ENCODE measurements at places on chromosomes 4 and X.

DNA sequence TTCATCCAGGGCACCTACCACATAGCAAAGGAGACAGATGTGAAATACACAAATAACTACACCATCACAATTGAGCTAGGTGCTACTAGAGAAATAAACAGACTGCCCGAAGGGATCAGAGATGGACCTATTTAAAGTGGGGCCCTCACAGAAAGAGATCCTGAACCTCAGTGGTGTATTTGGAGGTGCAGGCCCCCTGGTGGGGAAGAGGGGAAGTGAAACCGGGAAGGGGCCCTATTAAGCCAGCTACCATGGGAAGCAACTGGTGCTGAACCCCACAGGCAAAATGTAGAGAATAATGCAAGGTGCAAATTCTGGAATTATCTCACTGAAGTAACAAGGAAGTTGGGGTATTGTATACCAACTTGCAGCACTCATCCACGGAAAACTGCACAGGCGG is 78.6 kb upstream of the FAM9A start:
- no peak for DNase-seq

DNA sequence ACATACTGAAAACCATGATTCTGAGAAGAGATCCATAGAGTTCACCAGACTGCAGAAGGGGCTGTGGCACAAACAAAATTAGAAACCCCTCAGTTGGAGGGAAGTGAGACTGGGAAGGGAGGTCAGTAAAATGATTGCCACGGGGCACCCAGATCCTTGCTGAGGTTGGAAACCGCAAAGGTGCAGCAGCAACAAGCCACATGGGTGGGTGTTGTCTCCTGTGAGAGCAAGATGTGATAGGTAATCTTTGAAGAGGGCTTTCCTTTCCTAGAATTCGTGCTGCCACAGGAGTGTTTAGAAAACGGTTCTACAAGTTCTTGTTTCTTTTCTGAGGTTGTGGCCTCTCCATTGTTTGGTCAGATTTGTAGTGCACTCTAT is 85.5 kb downstream of the NFKB1 start:
- no peak for DNase-seq

- DNase-seq, result no peak
These were observed 3.9 kb upstream of the EGFL6 start for GRCh38 chrX:13565511-13565910.

DNA sequence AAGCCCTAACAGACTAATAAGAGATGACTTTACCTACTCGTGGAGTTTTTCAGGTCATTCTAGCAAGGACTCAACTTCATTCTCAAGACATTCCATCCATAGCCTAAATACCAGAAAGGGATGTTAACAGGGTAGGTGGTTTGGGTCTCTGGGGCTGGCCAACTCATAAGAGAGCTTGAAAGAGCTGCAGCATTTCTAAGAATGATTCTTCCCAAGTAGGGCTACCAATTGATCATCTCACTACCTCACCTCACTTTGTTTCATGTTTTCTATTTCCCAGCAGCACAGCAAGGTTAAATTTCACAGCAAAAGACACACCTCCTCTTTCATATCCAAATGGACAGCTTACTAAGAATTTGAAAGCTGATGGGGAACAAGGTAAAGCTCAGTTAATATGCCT is 614.8 kb upstream of the DIPK2B start:
- no peak for DNase-seq

DNA sequence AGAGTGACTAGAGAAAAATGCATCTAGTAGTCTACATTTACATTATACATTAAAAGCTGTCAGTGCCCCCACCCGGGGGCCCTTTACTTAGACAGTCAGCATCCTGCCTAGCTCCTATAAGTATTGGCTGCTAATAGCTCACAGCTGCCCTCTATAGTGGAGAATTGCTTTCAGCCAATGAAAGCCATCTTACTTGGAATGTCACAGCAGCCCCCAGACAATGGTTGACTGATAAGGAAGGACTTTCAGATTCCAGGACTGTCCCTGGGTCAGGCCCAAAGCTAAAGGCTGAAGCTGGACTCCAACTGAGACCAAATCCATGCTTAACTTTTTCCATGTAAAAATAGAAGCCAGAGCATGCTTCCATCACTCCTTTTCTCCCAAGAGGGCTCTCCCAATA is 196.9 kb downstream of the ANKRD50 start:
- DNase-seq, result no peak

- DNase-seq, result no peak
These were observed 230.1 kb downstream of the OPHN1 start for GRCh38 chrX:68203211-68203610.

DNA sequence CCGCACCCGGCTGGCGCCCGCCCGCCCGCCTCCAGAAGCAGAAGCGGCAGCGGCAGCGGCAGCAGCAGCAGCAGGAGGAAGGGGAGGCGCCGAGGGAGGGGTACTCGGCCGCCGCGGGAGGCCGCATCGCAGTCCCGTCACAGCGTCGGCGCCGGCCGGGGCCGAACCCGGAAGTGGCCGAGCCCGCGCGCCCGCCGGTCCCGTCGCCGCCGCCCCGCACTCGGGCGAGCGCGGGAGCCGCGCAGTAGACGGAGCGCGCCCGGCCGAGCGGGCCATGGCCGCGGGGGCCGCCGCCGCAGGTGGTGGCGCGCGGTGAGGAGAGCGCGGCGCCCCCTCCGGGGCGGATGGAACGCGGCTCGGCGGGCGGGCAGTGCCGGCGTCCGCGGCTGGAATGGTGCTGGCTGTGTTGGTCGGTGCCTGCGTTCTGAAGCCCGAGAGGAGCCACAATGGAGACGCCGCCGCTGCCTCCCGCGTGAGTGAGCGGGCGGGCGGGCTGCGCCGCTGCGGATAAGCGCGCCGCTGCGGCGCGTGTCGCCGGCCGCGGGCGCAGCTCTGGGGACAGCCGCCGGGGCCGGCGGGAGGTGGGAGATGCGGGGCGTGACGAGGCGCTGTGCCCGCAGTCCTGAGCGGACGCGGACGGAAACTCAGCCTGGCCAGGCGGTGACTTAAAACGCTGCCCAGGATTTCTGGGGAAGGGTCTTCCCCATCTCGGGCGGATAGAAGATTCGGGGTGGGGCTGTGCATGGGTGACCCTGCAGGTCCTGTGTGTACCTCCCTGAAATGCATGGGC is at the start of gene KLHL2:
TSS of gene KLHL2 (plus strand) at position 131 of the 790 bp plus-strand sequence. CDS start at position 447, 316 bp downstream.
- peak; percentile 5 for DNase-seq

- DNase-seq, result no peak
These were observed 22.2 kb downstream of the MAML3 start for GRCh38 chr4:140131675-140132229.

DNA sequence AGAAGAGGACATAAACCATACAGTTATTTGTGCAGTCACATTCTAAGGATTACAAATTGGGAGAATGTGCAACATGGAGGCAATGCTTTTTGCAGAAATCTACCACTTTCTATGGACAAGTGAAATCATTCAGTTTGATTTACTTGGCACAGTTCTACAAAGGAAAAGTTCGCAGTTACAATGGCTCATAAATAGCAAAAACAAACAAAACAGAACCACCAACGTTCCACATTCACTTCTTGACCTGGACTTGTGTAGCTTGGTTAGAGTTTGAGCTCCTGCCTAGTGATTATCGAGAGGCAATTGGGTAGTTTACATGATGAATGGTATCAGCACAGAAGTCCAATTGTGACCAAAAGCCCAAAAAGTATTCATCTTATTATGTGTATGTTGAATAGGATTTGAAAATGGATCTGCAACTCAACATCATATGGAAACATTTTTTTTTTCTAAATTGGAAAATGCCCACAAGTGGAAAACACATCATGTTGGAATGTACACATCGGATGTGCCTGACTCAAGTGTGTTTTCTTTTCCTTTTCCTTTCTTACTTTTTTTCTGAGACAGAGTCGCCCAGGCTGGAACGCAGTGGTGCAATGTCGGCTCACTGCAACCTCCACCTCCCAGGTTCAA is 123.8 kb downstream of the LUZP4 start:
- DNase-seq, result no peak

DNA sequence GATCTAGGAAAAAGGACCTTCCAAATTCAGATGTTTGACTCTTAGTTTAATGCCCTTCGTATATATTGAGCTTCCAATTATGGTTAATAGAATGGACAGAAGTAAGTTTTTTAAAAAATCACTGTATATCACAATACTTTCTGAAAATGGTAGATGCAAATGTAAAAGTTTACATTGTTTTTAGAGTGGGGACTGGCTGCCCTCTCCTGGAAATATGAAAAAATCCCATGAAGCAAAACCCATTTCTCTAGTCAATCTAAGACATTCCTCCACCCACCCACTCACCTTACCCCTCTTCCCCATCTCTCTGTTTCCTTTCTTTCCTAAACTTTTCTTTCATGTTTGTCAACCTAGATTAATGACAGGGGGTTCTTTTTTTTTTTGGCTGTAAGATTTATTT is 134.5 kb downstream of the ARHGAP6 start:
- DNase-seq, result no peak

GRCh38 chrX:724256-724655 is 93.7 kb downstream of the SHOX start:
- DNase-seq, result no peak

DNA sequence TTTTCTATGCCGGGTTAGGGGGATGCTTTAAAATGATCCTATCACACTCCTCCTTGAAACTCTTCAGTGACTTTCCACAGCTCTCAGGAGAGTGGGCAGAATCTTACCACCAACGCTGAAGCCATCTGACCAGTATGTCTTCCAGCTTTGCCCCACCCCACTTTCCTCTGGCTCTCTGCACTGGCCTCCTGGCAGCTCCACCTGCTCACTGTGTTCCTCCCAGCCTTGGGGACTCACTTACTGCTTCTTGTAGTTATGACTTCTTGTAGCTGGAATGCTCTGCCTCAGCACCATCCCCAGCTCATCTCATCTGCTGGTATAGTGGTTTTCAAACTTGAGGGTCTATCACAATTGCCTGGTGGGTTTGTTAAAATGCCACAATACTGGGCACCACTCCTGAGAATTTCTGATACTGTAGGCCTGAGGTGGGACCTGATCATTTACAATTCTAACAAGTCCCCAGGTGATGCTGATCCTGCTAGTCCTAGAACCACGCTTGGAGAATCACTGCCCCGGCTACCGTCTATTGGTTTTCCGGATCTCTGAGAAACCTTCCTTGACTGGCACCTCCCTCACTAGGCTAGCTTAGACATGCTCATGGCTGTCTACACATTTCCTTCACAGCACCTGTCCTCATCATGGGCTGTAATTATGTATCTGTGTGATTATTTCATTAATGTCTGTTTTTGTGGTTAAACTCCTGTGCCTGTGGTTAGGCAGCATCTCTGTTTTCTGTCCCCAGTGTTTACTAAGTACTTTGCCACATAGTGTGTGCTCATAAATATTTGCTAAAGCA is 152.2 kb downstream of the MGST2 start:
- no peak for DNase-seq

DNA sequence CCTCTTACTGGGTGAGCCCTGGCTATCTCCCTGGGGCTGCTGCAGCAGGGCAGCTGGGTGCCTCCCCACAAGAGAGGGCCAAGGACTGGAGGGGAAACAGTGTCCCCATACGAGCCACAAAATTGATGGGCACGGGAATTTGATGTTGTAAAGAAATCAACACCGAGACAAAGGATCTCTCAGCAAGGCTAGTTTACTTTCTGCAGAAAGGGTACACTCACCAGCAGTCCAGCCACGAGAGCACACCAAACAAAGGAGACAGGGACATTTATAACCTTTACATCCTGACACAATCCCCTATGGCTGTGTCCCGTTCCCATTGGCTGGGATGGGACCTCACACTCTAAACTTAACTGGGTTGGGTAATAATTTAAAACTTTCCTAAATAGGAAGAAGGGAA is 25.9 kb downstream of the METAP1 start:
- DNase-seq, result no peak

DNA sequence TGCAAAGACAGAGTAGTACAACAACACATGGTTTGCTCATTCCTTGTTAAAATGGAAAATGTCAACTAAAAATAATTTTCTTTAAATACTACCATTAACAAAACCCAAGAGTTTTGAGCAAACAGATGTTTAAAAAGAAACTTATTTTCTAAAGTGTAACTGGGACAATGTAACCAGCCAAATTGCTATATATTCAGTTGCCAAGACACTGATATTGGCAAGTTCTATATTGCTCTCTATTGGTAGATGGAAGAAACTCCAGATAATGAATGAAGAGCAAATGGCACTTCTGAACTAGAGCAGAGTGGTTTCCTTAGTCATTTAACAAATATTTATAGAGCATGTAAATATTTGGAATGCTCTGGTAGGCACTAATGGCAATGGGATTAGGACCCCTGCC is 966.2 kb downstream of the RPA4 start:
- no peak for DNase-seq

DNA sequence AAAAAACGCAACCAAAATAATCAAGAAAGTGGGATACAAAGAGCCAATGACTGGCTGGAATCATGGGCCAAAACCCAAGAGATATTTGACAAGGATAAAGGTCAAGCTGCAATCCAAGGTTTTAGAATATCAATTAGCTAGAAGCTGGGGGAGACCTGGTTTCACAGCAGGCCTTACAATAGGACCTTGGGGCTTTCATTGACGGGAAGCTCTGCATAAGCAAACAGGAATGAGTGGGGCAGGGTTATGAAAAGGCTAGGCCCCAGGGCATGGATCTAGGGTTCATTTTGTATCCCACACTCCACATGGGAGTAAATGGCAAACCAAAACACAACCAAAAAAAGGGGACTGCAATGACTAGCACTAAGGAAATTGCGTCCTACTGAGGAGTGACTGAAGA is 215.3 kb downstream of the HS6ST2 start:
- DNase-seq, result no peak

DNA sequence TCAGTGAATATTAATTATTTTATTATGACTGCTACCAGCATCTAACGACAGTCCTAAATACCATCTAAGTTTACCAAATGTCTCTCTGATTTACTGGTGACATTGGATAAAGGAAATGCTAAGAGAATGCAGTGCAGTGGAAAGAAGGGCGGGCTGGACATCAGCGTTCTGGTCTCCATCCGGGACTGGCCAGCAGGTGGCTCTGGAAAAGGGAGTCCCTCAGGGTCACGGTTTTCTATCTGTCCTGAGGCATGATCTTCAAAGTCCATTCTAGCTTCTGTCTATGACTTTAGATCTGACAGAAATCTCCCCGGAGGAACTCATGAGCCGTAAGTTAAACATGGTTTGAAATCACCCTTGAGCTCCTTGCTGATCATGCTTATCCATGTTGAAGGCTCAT is 3.3 kb downstream of the TRIM2 start:
- DNase-seq, result no peak
